ENCODE measurements at places on chromosomes 1 and 21. TPM values are rescaled to one million over a fixed set of nuclear protein-coding genes. Genes with fewer than 3 reads are reported as not detected.

Gene ELOA
- 28.3 TPM for total RNA-seq

Gene MAEL
- total RNA-seq, result not detected

Gene SPAG17
- total RNA-seq, result 1.7 TPM

Gene KRTAP7-1
- total RNA-seq, result not detected

Gene IGSF3
- 27.2 TPM for total RNA-seq

All from hepatocyte (in vitro differentiated cells).